A549 (cell line): ENCODE measurements at places on chromosomes 1 and 21. TPM values are rescaled to one million over a fixed set of nuclear protein-coding genes. Genes with fewer than 3 reads are reported as not detected.
A peak's percentile ranks its signal among the peaks of the same experiment; 100 is the strongest.

Gene C1QA
- polyA plus RNA-seq = not detected in 3 replicates

Gene RCC1
- 69.6 to 75.5 TPM (median 70.3 TPM) in 3 replicates for polyA plus RNA-seq

Gene VAV3
- 9.1 to 12.8 TPM (median 11.1 TPM) in 3 replicates for polyA plus RNA-seq

Gene ESPN
- polyA plus RNA-seq = 0.17 to 0.28 TPM (median 0.18 TPM) in 3 replicates

Gene DMBX1
- polyA plus RNA-seq = 1.1 to 2.2 TPM (median 1.7 TPM) in 3 replicates

DNA sequence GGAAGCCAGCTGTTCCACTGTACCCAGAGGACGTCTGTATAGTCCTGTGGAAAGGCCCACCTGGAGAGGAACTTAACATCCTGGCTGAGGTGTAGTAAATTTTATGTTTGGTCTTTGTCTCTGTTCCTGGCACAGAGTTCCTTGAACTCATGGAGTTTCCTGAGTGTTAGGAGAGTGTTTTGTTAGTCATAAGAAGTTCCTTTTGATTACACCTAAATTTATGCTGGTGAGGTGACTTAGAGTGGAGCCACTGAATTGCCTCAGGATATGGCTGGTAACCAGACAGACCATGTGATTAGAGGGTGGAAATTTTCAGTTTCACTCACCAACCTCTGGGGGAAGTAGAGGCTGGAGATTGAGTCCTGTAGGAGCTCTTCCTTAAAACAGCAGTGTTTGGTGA lies 57.9 kb downstream of the RASAL2 start:
- no peak for DNase-seq

DNA sequence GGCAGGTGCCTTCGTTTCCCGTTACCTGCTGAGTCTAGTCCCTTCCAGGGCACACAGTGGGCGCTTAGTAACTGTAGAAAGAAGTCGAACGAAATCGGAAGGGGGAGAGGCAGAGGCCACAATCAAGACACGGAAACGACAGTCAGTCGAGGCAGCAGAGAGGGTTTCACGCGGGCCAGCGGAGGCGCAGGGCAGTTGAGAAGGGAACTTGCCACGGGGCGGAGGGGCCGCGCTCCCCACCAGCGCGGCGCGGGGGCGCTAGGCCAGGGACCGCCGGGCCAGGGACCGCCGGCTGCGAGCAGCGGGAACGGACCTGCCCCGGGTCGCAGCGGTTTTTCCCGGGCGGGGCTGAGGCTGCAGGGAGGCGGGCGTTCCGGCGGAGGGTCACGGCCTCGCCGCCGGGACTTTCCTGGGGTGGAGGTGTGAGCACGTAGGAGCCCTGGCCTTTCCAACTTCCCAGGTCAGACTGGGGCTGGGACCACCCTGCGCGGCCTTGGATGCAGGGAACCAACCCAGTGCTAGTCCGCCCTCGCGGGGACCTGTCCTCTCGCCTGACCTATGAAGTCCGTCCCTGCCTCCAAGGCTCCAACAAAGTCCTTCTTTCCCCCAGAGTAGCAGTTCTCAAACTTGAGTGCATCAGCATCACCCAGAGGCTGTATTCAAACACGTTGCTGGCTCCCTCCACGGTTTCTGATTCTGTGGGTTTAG lies 150.1 kb upstream of the FGGY start:
- DNase-seq = peak; percentile 79

GRCh38 chr1:118985640-118986554 lies 2.2 kb downstream of the TBX15 start:
- DNase-seq = no peak

GRCh38 chr1:156895927-156896326 lies 2.4 kb downstream of the PEAR1 start:
- DNase-seq = no peak

GRCh38 chr1:65250826-65251225 lies 58.5 kb upstream of the DNAJC6 start:
- no peak for DNase-seq

GRCh38 chr1:28830814-28831213 lies 18.8 kb downstream of the OPRD1 start:
- no peak for DNase-seq

GRCh38 chr1:237470712-237471338 lies 419.9 kb downstream of the ZP4 start:
- DNase-seq = peak; percentile 50

- DNase-seq = peak; percentile 7
Measured at GRCh38 chr1:59568158-59568935, 246.4 kb upstream of the HOOK1 start.

- no peak for DNase-seq
Measured at GRCh38 chr1:29832936-29833335, 596.6 kb downstream of the PTPRU start.

DNA sequence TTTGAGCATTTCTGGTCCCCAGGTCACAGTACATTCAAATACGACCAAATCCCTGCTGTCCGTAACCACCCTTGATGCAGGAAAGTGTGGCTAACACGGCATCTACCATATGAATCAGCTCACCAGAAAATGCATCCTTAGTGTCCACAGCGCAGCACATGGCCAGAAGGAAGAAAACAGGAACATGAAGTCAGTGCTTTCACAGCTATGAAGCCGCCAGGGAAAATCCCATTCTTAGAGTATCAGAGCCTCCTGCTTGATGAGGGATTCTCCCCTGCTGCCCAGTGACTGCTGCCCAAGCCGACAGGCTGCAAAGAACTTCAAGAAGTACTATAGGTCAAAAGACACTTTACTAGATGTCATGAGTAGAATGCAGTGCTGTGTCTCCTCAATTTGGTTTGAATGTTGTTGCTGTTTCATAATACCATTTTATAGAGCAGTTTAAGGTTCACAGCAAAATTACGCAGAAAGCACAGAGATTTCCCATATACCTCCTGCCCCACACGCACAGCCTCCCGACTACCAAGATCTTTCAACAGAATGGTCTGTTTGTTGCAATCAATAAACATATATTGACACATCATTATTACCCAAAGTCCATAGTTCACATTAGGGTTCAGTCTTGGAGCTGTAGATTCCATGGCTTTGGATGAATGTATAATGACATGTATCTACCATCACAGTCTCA lies 14.5 kb downstream of the TIAM1 start:
- DNase-seq = no peak

GRCh38 chr1:147669469-147670318 lies 630 bp downstream of the ACP6 start:
- DNase-seq = peak; percentile 62
